ENCODE measurements at places on chromosomes 16 and 17.
A peak's percentile ranks its signal among the peaks of the same experiment; 100 is the strongest.

GRCh38 chr17:62760945-62761267 lies 47.2 kb downstream of the MARCHF10 start:
- no peak for DNase-seq

DNA sequence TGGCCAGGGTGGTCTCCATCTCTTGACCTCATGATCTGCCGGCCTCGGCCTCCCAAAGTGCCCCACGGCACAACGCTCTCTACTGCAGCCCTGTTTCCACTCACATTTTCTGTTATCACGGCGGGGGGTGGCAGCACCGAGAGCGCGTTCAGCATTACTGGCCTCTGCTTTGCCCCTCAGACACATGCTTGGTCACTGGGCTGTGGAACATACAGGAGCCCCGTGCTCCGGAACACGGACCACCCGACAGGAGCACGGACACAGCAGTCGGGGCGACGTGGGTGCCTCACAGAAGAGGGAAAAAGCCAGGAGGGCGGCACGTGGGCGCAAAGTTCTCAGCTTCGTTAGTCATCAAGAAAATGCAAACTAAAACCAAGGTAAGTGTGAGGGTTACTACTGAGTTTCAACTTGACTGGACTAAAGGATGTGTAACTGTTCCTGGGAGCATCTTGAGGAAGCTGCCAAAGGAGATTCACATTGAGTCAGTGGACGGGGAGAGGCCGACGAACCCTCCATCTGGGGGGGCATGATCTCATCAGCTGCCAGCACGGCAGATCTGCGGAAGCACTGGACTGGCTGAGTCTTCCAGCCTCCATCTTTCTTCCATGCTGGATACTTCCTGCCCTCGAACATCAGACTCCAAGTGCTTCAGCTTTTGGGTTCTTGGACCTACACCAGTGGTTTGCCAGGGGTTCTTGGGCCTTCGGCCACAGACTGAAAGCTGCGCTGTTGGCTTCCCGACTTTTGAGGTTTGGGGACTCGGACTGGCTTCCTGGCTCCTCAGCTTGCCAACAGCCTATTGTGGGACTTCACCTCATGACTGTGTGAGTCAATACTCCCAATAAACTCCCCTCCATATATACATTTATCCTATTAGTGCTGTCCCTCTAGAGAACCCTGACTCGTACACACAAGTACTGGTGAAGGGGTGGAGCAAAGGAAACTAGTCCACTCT lies 106.8 kb downstream of the ZNF778 start:
- no peak for DNase-seq

GRCh38 chr16:55567382-55567781 lies 898 bp downstream of the CAPNS2 start:
- DNase-seq, result no peak

DNA sequence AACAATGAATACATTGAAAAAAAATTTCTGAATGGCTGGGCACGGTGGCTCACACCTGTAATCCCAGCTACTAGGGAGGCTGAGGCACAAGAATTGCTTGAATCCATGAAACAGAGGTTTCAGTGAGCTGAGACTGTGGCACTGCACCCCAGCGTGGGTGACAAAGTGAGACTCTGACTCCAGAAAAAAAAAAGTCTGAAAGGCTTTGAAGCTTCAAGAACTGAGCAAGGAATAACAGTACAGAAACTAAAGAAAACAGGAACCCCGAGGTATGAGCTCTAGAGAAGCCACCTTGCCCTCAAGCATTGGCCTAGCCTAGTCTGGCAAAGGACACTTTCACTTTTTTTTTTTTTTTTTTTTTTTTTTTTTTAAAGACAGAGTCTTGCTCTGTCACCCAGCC lies 45.0 kb downstream of the TEX2 start:
- no peak for DNase-seq

DNA sequence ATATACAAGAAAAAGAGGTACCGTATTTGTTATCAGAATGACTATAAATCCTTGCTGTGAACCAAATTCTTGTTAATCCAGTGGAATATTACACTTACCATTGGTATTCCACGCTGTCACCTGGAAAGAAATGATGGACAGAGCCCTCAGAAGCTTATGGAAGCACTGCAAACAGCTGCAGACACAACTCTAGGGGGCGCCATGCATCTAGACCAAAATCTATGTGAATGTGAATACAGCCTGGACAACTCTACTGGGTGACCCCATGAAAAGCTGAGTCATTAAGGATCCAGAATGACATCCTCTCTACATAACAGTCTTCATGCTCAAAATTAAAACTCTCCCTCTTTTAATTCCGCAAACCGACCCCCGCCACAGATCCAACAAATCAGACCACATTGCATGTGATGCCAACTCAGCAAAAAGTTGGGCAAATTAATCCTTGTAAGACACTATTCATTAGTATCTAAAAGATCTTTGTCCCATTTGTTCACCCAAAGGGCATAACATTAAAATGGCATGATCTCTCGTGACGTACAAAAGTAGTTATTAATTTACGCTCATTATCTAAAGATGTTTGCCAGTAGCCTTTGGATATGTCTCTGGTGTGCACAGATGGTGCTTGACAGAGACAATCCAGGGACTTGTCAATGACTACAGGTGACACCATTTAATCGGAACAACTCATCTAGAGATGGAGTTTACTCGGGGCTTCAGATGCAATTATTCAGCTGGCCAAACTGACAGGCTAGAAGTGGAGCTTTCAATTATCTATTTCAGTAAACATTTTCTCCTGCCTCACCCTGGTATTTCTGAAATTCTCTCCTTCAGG lies 552.7 kb upstream of the PSMD7 start:
- DNase-seq, result no peak

- peak; percentile 9 for DNase-seq
These were observed 173.6 kb downstream of the IRF8 start for GRCh38 chr16:86072328-86073102.

DNA sequence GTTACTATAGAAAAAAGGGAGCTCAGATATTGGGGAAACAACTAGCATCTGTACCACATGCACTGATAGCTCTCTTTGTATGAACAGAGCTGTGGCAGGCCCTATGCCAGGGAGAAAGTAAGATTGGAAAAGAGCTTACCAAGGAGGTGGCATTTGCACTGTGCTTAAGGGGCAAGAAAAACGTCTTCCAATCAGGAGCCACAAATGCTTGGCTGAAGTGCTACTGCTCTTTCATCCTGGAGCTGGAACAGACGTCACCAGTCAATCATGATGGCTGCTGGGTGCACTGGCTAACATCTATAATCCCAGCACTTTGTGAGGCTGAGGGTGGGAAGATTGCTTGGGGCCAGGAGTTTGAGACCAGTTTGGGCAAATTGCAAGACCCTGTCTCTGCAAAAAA lies 218.5 kb downstream of the SEC14L1 start:
- DNase-seq, result no peak

All from HS-27A (cell line).